ENCODE measurements at places on chromosomes 7 and 10. TPM values are rescaled to one million over a fixed set of nuclear protein-coding genes. Genes with fewer than 3 reads are reported as not detected.

Gene CDNF
- 0.34 TPM for total RNA-seq

Gene NACAD
- total RNA-seq, result 1.1 TPM

Gene C10orf105
- not detected for total RNA-seq

Gene IFIT1B
- total RNA-seq, result not detected

Gene ZNF680
- 13.0 TPM for total RNA-seq
